HuH-7.5 (cell line): ENCODE measurements at places on chromosomes 3 and 15.
A peak's percentile ranks its signal among the peaks of the same experiment; 100 is the strongest.

DNA sequence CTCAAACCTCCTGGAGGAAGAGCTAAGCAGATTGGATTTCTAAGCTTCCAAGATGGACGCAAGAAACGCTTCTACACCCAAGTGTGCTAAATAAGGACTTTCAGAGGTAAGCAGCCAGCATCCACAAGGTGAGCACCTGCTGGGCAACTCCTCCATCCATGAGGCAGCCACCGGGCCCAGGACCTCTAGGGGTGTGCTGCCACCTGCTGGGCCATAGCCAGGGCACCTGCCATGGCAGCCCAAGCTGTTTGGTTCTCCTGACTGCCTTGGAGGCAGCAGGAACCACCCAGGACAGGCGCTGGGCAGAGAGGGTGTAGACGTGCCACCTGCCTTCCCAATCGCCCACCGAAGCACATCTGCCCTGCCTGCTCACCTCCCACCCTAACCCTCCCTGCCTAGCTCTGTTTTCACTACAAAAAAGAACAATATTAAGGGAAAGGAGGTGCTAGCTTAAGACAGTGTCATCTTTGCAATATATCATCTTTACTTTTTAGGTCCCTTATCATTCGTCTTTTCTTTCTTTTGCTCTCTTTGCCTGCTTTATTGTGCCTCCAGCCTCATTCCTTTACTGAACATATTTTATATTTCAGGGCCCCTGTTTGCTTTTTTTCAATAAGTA lies 12.9 kb downstream of the C15orf62 start:
- peak; percentile 49 for DNase-seq

GRCh38 chr3:82824491-82824890 lies 1063.0 kb upstream of the GBE1 start:
- no peak for DNase-seq

DNA sequence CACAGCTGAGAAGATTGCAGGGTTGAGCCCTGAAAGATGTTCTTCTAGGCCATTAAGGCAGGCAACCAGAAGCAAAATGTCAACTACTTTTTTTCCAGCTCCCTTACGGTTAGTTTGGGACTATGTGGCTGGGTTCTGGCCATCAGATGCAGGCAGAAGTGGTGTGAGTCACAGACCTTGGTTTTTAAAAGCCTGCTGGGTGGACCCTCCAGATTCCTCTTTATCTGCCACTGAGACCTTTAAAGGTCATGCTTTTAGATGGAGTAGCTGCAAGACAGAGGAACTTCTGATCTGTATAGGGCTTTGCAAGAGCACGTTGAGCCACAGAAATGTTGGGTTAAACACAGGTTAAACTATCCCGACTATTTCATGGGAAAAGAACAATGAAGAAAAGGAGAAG lies 102.9 kb downstream of the CHST2 start:
- no peak for DNase-seq

DNA sequence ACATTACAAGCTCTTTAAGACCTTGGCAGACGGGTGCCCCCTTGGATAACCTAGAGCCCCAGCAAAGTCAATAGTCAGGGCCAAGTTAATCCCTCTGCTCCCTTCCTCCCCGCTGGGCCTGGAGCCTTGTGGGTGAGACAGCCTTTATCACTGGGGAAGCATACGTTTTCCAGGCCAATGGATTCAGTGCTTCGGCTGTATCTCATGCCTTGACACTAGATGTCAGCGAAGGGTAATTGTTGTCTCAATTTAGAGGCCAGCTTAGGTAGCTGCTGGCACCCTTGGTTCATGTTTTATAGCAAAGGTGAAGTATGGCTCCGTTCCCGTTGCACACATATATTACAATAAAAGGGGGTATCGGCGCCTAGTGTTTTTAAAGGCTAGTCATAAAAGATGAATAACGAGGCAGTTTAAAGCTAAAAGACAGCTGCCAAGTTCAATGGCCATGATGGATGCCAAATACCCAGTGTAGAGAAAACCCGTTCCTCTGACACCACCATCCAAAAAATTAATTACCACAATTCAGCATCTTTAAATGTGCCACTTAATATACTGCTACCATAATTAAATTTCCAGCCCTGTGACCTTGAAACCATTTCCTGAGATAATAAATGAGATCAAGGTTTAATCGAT lies 52.3 kb upstream of the BNIP2 start:
- DNase-seq: no peak

DNA sequence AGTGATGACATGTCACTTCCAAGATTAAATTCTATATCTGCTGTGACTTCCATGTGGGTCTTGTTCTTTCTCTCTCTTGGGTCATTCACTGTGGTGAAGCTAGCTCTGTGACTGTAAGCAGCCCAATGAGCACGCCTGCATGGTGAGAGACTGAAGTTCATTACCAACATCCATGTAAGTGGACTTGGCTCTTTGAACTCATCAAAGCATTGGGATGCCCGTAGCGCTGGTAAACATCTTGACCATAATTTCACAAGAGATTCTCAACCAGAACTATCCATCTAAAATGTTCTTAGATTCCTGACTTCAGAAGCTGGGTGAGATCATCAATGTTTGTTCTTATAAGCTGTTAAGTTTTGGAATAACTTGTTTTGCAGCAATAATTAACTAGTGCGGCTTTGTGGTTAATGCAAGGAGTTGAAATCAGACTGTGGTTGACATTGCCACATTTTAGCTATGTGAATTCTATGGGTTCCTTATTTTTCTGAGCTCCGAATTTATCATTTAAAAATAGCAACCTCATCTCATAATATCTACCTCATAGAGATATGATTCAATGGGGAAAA lies 31.6 kb upstream of the LRRC3B start:
- DNase-seq: no peak

DNA sequence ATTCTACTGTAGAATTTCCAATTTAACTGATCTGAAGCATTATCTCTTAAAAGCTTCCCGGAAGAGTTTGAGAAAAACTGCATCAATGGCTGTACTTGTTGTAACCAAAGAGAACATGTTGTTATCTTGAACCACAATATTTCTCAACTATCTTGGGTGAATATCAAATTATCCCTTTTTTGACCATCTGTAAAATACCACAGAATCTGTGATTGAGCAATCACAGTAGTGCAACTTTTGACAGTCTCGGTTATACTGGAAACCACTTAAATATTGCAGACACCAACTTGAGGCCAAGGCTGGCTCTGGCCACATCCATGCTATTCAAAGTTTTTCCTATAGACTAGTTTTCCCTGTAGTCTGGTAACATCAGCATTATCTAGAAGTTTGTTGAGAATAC lies 842.8 kb upstream of the EPHA6 start:
- DNase-seq: no peak

GRCh38 chr15:69224383-69224782 lies 63.9 kb downstream of the GLCE start:
- peak; percentile 22 for DNase-seq

GRCh38 chr15:79970181-79970580 lies 815 bp downstream of the BCL2A1 start:
- no peak for DNase-seq

GRCh38 chr3:101954936-101955335 lies 105.6 kb downstream of the NFKBIZ start:
- DNase-seq: no peak

- DNase-seq: no peak
These were observed 336.3 kb upstream of the CFAP20DC start for GRCh38 chr3:59386165-59386564.

DNA sequence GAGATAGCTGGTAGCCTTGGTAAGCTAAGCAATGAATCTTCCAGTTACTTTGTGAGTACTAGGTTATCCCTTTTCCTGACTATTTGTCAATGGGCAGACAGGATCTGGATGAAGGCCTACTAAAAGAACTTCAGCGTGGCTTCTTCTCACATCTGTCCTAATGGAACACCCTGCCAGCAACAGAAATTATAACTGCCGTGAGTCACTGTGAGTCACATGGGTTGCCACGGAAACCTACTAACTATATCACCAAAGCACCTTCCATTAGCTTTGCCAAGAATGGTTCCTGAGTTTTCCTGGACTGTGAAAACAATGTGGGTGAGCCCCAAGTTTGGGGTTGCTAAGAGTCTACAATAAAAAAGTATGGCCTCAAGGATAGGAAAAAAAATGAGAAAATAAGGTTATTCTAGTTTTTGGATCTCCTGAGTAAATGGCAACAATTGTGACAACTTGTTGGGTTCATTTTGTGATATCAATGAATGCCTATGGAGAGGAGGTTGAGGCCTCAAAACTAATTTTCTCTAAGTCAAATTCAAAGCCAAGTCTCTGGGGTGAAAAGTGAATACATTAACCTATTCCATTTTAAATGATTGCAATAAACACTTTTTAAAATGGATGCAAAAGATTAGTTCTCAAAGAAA lies 195.1 kb upstream of the ICE2 start:
- no peak for DNase-seq

DNA sequence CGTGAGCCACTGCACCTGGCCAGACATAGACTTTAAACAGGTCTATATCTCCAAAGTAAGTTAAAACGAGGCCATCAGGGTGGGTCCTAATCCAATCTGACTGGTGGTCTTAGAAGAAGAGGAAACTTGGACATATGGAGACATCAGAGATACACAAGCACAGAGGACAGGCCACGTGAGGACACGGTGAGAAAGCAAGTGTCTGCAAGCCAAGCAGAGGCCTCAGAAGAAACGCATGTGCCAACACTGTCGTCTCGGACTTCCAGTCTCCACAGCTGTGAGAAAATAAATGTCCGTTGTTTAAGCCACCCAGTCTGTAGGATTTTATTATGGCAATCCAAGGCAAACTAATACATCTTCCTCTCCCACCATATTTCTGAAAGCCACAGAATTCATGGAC lies 43.9 kb downstream of the MRPL46 start:
- no peak for DNase-seq

DNA sequence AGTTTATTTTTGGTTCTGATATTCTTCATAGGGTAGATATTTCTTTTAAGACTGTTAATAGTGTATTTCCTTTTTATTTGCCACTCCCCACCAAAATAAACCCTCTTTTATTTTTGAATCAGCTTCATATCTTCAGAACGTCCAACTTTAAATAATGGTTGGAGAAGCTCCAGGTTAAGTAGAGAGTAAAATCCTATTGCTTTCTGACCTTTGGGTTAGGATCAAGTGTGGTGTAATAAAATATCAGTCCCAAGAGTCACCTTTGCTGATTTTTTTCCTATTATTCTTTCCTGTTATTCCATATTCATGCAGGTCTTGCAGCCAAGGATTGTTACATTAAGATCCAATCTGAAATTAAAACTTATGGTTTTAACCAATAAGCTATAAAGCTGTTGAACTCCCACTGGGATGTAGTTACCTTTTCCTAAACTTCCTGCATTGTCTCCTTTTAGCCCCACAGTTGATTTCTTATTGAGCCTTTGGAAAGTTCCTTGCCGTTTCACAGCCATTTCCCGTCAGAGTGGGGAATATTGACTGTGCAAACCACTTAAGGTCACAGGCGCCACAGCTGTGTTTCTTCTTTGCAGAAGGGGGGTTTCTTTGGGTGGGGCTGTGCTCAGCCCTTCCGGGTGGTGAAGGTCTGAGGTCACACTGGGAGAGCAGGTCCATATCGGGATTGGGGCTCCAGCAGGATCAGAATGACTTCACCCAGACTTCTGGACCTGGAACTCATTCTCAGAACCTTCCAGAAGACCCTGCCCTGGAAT lies 287.3 kb upstream of the CTDSPL start:
- no peak for DNase-seq

GRCh38 chr3:138687236-138687635 lies 78.7 kb downstream of the FAIM start:
- DNase-seq: no peak

- DNase-seq: no peak
These were observed 41.8 kb upstream of the LRTM1 start for GRCh38 chr3:54969652-54970051.

DNA sequence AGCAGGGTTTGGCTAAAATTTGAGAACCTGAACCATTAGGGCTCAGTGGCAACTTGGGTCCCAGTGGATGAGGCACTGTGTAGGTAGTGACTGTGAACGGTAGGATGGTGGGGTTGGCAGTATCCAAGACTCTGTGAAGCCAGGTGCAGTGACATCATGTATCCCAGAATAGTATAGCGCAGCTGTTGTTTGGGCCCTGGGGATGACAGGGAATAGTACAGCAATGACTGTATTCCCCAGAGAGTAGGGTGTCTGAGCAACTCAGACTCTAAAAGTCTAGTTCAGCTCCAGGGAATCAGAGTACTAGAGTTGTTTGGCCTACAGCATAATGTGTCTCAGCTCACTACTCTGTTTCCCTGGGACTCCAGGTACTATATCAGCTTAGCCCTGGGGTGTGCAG lies 20.7 kb upstream of the PPP2R3A start:
- DNase-seq: no peak

DNA sequence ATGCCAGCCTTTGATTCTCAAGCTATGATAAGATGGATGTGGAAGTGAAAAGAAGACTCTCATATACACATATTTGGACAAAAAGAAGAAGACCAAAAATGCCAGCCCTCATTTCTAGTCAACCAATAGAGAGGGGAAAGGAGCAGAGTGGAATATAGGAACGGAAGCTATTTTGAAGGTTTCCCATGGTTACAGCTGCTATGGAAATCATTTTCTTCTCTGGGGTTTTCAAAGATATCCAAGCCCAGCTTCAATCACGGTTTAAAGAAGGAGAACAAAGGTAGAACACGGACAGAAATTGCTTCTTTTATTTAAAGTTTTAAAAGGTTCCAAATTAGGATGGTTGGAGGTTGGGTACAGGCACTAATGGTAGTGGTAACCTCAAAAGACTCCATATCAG lies 181.0 kb upstream of the PRICKLE2 start:
- no peak for DNase-seq

DNA sequence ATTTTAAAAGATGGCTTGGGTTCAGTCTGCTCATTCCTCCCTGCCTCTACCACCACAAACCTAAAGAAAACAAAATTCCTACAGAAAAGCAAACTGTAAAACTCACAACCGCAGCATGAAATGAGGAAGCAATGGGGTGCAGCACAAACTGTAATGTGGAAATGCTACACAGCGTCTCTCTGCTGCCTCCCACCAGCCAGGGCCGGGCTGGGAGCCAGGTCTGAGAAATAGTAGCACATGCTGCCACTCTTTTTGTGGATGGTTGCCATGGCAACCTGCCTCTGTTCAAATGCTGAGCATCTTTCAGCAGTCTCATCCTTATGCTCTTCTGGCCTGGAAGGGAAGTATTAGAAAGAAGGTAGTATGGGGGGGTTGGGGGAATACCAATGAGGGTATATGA lies 55.4 kb downstream of the EOMES start:
- no peak for DNase-seq

DNA sequence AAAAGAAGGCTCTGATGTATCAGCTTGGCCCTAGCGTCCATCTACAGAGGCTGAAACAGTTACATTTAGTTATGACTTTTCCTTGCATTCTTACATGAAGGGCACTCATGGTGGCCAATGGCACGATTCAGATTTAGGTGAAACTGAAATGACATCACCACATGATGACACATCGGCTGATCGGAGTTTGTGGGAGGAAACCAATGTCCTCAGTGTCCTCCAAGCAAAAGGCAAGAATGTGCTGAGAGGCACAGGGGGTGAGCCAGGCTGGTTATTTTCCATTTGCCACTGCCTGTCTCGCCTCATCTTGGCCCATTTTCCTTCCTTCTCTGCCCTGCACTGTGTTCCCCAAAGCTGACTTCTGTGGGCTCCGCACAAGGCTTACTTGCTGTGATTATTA lies 34.4 kb downstream of the TARS3 start:
- DNase-seq: no peak
